ENCODE measurements at places on chromosomes 11 and 22.
A peak's percentile ranks its signal among the peaks of the same experiment; 100 is the strongest.

DNA sequence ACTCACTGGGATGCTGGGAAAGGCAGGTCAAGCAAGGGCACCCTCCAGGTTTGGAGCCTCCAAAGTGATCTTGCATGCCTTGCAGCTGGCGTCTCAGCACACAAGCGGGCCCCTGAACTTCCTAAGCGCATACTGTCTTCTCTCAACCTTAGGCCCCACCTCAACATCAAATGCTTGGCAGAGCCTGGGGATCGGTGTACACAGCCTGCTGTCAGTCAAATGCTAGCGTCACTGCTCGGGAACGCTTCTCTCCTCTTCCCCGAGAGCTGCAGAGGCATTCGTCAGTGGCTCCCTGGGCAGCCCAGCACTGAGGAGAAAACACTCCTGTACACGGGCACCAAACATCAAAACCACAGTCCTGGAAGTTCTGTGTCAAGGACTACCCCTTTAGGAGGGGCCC lies 124.9 kb downstream of the C11orf58 start:
- no peak for DNase-seq

DNA sequence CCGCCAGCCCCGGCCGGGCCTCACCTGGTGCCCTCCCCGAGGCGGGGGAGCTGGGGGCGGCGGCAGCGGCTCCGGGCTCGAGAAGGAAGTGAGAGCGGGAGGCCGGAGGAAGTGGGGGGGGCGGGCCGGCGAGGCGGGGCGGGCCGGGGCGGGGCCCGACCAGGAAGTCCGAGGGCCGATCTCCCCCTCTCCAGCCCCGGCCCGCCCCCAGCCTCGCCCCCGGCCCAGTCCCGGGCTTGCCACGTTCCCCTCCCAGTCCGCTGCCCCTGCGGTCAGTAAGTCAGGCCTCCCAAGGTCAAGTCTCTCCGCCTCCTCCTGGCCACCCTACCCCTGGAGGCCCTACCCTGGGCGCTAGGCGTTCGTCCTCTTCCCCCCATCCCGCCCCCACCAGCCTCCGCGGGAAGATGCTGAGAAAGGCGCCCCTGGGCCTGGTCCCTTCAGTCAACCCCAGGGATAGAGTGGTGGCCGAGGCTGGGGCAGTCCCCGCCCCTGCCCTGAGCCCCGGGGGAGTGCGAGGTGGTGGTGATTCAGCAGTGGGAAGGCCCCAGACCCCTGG lies at the start of gene RHOG:
Gene RHOG, minus strand, starts transcription at position 90 of the 556 bp plus-strand sequence. CDS start 12,821 bp downstream, outside the sequence.
- DNase-seq: peak; percentile 53

GRCh38 chr22:38860283-38861169 lies 11.5 kb downstream of the CBX6 start:
- DNase-seq: no peak

DNA sequence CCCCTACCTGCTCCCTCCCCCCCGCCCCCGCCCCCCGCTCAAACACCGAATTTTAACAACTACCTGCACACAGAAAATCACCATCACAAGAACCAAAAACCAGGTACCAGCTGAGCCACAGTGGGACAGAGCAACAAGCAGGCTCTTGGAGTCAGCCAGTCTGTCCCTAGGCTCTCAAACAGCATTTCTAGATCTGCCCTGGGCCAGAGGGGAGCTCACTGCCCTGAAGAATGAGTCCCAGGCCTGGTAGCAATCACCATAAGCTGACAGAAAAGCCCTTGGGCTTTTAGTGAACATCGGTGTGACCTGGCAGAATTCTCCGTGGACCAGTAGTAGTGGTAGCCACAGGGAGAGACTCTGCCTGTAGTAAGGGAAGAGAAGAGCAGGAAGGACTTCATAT lies 58.3 kb downstream of the C11orf87 start:
- DNase-seq: no peak

DNA sequence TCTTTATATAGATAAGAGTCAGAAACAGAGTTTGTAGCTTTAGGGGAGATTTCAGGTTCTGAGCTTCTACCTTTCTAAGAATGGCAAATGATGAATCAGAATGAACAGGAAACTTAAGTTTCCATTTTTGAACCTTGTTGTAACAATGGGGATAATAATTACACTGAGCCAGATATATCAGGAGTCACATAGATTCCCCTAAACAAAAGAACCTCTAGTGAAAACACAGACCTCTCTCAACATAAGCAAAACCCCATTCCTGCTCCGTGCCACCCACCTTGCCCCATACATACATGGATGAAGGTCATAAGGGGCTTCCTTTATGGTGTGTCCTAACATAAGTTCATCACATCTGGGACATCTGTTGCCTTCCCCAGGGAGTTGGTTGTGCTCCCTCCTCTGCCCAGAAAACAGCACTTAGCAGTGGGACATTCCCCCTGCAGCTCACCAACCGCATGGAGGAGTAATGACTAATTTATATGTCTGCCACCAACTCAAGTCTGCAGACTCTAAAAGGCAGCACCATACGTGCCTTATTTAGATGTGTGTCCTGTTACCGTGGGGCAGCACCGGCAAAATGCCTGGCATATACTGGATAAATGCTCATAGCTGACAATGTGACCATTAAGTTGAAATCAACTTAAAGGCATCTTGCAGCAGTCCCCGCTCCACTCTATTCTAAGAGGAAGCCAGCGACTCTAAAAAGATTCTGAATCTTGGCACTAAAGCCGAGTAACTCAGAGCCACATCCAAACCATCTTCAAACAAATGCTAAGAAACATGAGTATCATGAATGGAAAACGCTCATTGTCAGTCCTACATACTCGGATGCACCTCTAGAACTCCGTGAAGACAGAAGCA lies 8.0 kb downstream of the JAML start:
- no peak for DNase-seq

GRCh38 chr11:94028436-94028835 lies 7.3 kb downstream of the HEPHL1 start:
- no peak for DNase-seq

DNA sequence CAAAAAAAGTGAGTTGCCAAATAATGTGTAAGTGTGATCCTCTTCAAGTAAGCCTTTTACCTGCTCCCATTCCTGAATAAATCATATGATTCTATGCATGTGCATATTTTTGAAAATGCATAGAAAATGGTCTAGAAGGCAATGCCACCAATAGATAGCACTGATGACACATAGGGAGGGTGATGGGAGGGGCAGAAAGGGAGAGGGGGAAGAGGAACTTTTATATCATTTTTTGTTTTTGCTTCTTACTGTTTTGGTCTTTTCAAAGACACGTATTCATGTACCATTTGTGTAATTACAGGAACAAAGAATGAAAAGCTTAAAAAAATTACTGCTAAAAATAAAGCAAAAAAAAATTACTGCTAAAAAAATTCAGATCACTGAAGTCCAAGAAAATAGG lies 60.8 kb downstream of the C11orf58 start:
- no peak for DNase-seq

DNA sequence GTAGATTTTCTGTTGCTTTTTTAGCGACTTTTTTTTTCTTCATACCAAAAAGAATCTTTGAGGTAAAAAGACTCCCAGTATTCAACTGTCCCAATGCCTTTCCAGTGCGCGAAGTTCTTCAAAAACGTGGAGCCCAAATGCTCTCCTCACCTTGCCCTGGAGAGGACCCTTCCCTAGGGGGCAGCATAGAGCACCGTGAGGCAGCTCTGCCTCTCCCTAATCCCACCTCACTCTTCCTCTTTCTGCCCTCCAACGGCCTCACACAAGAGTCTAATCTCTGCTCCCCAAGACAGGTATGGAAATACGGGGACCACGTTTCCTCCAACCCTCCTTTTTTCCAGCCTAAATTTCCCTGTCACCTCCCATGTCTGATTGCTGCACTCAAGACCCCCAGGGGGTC lies 117.5 kb upstream of the ALX4 start:
- DNase-seq: no peak

DNA sequence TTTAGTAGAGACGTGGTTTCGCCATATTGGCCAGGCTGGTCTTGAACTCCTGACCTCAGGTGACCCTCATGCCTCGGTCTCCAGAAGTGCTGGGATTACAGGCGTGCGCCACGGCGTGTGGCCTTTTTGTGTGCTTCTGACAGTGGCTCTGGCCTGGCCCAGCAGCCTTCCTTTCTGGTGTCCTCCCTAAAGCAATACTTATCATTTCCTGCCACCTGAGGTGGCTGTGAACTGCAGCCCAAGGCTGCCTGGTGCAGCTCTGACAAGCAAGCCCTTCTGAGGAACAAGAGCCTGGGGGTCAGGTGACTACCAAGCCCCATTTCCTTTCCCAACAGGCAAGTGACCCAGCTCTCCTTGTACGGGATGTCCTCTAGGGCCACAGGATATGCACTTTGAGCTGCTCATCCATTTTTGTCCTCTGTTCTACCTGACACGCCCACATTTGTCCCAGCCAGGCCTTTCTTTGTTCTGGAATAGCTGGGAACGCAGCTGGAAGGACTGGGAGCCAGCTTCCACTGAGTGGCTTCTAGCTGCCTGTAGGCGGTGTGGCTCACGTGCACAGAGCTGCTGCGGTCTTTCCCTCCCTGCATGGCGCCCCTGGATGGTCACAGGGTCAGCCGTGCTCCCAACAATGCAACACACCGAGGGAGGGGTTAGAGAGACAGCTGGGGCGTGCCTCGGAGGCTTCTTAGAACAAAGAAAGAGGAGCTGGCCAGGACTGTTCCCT lies 12.3 kb upstream of the BID start:
- DNase-seq: no peak

GRCh38 chr11:93525601-93526345 lies 17.4 kb downstream of the SMCO4 start:
- DNase-seq: no peak

DNA sequence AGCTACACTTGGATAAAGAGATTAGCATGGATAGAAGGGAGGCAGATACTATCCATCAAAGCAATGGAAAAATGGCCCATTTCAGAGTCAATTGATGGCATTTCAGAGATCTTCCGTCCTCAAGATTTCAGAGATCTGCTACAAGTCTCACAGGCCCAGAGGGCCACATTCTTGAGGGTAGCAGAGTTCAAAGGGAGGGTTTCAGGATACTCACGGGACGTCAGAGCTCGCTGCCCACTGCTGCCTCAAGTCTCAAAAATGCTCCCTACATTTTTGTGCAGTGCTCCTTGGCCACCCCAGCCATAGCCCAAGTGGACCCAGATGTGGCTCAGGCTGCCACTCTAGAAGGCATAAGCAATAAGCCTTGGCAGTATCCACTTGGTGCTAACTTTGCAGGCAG lies 24.9 kb downstream of the RTL6 start:
- DNase-seq: no peak
